ENCODE measurements at places on chromosomes 7 and 10. TPM values are rescaled to one million over a fixed set of nuclear protein-coding genes. Genes with fewer than 3 reads are reported as not detected.

Gene DOCK4
- total RNA-seq = 13.6 TPM

- no peak for DNase-seq
Observed at GRCh38 chr7:43522406-43523156, 60.3 kb upstream of the STK17A start.

- DNase-seq = no peak
Observed at GRCh38 chr7:151571471-151571870, 51.8 kb upstream of the RHEB start.

Gene SORCS1
- total RNA-seq = 2.7 TPM

Gene FAM13C
- total RNA-seq = 13.9 TPM

DNA sequence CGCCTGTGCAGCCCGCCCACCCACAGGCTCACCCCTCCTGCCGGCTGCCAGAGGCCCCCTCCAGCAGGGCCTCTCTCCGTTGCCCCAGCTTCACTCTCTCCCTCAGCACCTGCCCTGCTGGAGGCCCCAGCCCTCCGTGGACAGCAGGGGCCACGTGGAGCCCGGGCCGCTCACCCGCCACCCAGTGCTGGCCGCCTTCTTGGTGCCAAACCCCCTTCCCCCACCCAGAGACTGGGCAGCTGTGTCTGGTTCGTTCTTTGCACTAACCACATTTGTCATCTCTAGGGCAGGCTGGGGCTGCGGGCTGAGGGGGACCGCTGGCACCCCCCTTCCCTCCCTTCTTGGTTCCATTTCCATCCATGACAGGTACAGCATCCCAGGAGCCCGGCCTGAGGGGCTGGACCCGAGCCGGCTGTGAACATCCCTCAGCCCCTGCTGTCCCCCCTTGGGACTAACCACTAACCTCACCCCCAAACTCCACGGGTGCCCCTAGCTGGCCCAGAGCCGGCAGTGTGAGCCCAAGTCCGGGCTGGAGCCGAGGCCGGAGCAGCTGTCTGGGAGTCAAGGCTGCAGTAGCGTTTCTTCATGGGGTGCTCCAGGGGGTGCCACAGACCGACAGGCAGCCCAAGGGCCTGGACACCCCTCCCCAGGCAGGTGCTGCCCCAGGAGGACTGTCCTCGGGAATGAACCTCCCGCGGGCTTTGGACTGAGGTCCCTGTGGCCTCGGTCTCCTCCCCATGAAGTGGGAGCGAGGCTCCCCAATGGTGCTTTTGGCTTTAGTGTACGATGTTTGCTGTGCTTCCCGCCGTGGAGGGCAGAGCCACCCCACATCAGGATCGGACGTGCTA lies 25.5 kb upstream of the AMZ1 start:
- peak; percentile 70 for DNase-seq

GRCh38 chr7:5423976-5424748 lies 528 bp upstream of the TNRC18 start:
- DNase-seq = peak; percentile 94

Gene HECTD2
- total RNA-seq = 7.5 TPM

Gene STX1A
- 6.2 TPM for total RNA-seq

GRCh38 chr10:22612318-22612717 lies 102.1 kb downstream of the PIP4K2A start:
- no peak for DNase-seq

Gene PTN
- 5.2 TPM for total RNA-seq

GRCh38 chr7:51066405-51066882 lies 250.2 kb downstream of the COBL start:
- DNase-seq = no peak

Gene SLC18A2
- total RNA-seq = 0.17 TPM

- peak; percentile 95 for DNase-seq
Observed at GRCh38 chr7:134458806-134459698, at the start of gene AKR1B1. AKR1B1 (minus strand) TSS chr7:134459100; CDS start chr7:134459062, 38 bp downstream.

DNA sequence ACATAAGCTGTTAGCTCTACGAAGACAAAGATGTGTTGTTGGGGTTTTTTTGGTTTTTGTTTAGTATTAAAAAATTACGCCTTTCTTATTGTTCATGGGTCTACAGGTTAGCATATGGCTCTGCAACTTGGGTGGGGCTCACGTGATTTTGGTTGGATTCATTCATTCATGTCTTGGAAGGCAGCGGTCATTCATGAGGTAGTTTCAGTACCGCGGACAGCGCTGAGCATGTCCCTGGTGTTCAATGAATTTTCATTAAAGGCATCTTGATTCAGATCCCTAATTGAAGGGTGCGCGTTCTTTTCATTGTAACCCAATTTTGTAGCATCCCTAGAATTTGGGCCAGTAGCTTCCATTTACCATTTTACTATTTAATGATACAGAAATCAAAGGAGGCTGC lies 42.9 kb upstream of the TCERG1L start:
- no peak for DNase-seq

Gene TFPI2
- total RNA-seq = 3.8 TPM

Gene CACUL1
- 56.7 TPM for total RNA-seq

Gene GNGT1
- total RNA-seq = not detected

Gene PAPOLB
- total RNA-seq = 0.34 TPM

GRCh38 chr7:148978091-148978490 lies 50.2 kb downstream of the PDIA4 start:
- peak; percentile 27 for DNase-seq

GRCh38 chr7:46558482-46559193 lies 637.6 kb upstream of the IGFBP3 start:
- DNase-seq = no peak

- peak; percentile 84 for DNase-seq
Observed at GRCh38 chr10:6530211-6530840, 49.8 kb downstream of the PRKCQ start.

Gene ASB10
- not detected for total RNA-seq

Gene PTPRN2
- total RNA-seq = 18.2 TPM

- DNase-seq = no peak
Observed at GRCh38 chr10:79262131-79262530, 85.1 kb upstream of the PPIF start.

Gene KCNIP2
- 6.5 TPM for total RNA-seq
